ENCODE measurements at places on chromosomes 4 and X.

DNA sequence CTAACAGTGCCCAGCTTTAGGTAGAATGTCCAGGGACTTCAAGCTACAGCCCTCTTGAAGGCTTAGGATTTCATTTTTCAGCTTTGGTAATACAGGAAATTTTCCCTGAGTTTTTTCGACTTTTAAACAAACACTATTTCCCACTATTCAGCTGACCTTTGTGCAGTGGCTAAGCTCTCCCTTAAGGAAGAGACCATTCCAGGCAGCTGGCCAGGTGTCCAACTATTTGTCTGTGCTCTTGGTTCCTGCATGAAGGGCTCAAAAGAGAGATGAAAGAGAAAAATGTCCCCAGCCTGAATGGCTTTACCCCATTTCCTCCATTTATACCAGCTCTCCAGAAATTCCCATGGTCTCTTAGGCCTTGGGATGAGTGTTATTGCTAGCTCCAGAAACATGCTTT lies 111.9 kb upstream of the KLF8 start:
- no peak for DNase-seq

- DNase-seq: no peak
Observed at GRCh38 chrX:20767346-20767745, 500.6 kb upstream of the RPS6KA3 start.

- DNase-seq: no peak
Observed at GRCh38 chr4:17578482-17578891, 1.5 kb downstream of the LAP3 start.

GRCh38 chr4:10491401-10491800 lies 34.2 kb upstream of the ZNF518B start:
- DNase-seq: no peak

DNA sequence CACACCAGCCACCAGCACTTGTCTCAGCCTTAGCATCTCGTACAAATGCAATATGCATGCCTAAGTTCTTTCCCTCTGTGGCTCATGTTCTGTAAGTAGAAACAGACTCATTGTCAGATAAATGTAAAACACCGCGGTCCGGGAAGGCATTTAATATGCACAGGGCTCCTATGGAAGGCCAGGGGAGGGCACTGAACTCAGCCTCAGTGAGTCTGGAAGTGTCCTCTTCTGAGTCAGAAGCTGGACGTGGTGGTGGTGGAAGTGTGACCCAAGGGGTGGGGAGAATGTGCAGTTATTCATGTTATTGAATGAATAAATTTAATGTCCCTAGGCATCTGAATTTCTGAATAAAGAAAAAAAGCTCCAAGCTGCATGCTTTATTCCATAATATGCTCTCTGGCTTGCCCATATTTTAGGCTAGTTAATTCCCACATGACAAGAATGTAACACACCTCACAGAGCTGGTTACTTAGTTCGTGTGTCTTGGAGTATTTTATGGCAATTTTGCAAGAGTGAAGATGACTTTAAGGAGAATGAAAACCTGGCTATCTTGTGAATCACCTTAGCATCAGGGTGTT lies 193.1 kb upstream of the GATB start:
- no peak for DNase-seq

GRCh38 chrX:139538907-139539790 lies 8.6 kb downstream of the F9 start:
- DNase-seq: no peak

DNA sequence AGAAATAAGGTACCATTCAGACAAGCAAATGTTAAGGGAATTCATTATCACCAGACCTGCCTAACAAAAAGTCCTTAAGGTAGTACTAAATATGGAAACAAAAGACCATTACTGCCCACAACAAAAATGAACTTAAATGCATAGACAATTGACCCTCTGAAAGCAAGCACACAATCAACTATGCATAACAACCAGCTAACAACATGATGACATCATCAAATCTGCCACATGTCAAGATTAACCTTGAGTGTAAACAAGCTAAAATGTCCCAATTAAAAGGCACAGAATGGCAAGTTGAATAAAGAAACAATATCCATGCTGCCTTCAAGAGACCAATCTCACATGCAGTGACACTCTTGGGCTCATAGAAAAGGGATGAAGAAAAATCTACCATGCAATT lies 160.7 kb upstream of the CPXCR1 start:
- no peak for DNase-seq

GRCh38 chr4:77959566-77960338 lies 97.1 kb downstream of the MRPL1 start:
- DNase-seq: no peak

DNA sequence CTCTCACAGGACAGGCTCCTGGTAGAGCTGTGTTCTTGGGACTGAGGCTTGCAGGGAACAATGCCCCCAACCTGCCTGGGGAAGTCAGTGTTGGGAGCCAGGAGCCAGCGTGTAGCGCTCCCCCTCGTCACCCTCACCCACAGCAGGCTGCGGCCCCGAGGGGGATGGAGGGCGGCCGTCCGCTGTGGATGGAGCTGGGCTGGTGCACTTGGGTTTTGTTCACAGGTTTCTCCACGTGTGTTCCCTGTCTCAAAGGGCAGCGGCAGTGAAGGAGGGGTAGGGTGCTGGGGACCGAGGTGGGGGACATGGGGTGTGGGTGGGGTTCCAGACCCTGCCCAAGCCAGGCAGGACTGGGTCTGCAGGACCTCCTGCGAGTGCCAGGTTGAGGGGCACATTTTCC lies 69.1 kb downstream of the RGS12 start:
- DNase-seq: no peak

DNA sequence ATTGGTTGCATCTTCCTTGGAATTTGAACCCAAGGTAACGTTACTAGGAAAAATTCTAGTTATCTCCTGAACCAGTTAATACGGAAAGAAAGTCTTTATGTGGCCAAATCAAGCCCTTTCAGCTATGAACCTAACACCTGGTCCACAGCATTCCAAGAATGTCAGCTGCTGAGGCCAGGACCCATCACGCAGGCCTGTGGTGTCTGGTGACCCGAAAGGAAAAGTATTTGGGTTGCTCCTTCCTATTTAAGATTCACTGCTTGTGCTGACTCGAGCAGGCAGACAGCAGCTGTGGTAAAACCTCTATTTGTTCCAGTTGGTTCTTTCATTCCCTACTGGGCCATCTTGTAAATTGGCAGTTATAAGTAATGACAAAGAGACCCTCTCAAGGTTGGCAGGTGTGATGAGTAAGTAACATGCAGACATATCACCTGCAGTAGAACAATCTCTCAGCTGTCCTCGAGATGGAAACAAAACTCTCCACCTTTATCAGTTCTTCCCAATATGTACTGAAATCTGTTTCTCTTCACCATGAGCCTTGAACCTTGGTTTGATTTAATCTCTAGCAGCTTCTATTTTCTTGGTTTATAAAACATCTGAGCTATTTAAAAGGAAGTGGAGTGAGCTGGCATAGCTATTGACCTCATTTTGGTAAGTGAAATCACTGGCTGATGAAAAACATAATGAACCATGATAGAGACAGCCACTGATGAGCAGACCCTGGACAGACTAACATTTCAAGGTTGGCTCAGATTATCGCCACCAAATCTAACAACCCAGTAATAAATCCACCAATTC lies 182.1 kb upstream of the SMIM31 start:
- DNase-seq: no peak

- no peak for DNase-seq
Observed at GRCh38 chrX:118504581-118504980, 9.0 kb downstream of the DOCK11 start.

DNA sequence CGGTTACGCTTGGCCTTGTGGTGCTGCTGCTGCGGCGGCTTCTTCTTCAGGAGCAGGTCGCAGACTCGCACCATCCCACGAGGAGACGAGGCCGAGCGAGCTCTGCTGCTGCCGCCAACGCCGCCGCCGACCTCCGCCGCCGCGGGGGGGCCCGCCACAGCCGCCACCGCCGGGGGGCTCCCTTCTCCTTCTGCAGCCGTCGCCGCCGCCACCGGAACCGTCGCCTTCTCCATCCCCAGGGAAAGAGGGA lies 237 bp downstream of the ANKRD17 start:
- DNase-seq: no peak

- DNase-seq: no peak
Observed at GRCh38 chr4:114281164-114281960, 301.9 kb upstream of the ARSJ start.

GRCh38 chr4:76200771-76201231 lies 12.8 kb downstream of the SCARB2 start:
- DNase-seq: no peak

DNA sequence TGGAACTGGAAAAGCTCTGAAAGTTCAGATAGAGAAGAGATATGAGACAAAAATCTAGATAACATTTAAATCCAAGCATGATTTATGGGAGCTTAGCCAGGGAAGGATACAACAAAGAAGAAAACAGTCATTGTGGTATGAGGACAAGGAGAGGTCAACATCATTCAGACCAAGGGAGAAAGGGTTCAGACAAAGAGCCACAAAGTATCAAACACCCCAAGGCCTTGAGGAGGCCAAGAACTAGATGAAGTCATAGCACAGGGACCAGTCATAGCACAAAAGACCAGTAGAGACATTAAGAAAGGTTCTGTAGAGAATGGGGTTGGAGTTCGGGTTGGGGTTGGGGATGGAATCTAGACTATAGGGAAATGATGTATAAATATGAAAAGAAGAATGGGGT lies 77.4 kb upstream of the NAP1L5 start:
- no peak for DNase-seq

- no peak for DNase-seq
Observed at GRCh38 chr4:81065446-81065845, 34.9 kb downstream of the BMP3 start.

GRCh38 chrX:15483891-15484290 lies 9.2 kb downstream of the PIR start:
- DNase-seq: no peak

DNA sequence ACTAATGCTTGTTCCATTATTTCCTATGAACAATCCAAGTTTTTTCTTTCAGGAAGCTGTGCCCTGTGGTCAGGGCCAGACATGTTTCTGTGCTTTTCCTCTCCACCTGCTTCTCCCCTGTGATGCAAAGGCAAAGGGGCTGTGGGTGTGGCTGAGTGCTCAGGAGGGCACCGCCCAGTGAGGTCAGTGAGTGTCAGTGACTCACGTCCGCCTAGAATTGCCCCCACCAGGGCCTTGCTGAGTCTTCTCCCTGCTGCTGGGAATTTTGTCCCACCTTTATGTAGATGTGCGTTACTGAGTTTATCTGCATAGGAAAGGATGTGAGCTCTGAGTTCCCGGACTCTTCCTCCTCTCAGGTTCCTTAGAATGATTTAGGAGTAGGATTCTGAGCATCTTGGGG lies 283.2 kb downstream of the DCHS2 start:
- DNase-seq: no peak

DNA sequence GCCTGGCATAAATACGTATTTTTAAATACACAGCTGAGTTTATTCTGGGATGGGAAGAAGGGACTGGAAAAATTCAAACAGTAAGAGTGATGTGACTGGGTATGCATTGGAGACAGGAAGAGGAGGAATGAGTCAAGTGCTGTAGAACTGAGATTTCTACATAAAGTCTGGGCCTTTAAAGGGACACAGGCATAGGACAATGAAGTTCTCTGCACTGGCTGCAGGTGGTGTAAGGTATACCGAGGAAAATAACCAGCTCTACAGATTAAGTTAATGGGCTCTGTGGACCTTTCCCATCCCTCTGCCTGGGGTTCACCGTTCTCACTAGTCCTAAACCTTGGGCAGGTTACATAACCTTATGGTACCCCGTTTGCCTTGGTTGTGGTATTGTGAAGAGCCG lies 68.7 kb downstream of the DHX15 start:
- no peak for DNase-seq

DNA sequence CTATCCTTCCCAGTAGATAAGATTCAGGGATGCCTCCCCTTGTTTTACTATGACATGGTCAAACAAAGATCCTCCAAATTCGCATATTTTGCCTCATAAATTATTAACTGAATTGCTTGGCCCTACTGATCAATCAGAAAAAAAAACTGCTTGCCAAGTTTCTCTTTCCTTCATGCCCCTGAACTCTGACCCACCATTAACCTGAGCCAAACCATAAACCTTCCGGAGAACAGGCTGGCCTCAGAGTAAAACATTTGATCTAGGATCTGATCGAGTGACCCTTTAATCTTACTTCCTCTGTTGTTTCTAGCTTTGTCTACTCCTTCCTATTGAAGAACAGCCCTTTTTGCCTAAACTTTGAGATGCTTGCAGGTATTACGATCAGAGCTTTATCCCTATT lies 209.7 kb upstream of the FAM47A start:
- no peak for DNase-seq

DNA sequence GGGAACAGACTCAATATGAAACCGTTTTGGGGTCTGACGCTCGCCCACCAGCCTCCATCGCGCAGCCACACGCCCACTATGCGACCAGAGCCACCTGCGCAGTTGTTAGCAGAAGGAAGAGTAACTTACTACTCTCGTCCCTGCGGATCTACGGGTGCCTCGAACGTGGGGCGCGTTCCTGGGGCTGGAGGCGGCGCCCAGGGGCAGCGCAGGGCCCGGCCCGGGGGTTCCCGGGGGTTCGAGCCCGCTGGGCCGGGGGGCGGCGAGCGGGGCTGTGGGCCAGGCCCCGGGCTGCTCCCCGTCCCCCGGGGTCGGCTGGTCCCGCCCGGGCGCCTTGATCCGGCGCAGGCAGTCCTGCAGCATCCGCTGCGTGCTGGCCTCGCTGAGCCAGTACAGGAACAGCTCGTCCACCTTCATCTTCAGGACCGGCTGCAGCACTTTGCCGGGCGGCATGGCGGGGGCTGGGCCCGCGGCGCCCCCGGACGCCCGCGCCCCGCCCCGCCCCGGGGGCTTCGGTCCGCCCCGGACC lies 404 bp downstream of the PPP2R3B start:
- DNase-seq: no peak

DNA sequence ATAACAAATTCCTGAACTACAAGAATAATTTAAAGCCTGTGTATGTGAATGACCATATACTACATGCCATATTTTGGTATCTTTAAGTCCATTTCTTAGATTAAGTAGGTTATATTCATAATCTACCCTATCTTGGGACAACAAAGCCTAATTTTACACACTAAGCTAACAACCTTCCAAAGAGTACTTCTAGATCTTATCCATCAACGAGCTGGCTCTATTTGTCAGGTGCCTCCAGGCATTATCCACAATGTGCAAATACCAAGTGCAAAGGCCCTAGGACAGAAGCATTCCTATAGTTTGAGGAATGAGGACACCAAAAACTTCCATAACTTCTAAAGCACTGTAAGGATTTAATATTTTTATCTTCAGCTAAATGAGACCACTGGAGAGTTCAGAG lies 3.5 kb downstream of the SLBP start:
- no peak for DNase-seq

GRCh38 chr4:4694296-4694772 lies 152.5 kb upstream of the STX18 start:
- no peak for DNase-seq

DNA sequence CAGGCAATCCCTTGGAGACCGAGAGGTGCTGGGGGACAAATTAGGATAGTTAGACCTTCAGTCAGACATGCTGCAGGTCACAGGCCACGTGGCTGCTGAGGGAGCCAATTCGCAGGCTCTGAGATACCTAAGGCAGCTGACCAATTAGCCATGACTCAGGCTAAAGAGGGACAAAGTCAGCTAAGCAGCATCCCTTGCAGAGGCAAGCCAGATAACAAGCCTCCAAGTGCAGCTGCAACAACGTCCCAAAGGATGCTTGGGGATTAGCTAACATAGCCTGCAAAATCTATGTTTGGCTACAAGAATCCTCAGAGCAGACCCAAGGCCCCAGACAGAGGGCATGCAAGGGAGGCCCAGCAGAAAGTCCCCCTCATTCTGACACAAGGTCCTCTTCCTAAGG lies 93.5 kb downstream of the SEL1L3 start:
- no peak for DNase-seq

All from stimulated activated CD8-positive, alpha-beta memory T cell treated with anti-CD3 and anti-CD28 coated beads, Interleukin-4, amount 100 ng/mL, for 1 hour (primary cell).